Common myeloid progenitor, CD34-positive (primary cell): ENCODE measurements at places on chromosomes 7 and 10.
A peak's percentile ranks its signal among the peaks of the same experiment; 100 is the strongest.

- no peak for DNase-seq
Measured at GRCh38 chr10:7813481-7813880, 4.8 kb upstream of the TAF3 start.

DNA sequence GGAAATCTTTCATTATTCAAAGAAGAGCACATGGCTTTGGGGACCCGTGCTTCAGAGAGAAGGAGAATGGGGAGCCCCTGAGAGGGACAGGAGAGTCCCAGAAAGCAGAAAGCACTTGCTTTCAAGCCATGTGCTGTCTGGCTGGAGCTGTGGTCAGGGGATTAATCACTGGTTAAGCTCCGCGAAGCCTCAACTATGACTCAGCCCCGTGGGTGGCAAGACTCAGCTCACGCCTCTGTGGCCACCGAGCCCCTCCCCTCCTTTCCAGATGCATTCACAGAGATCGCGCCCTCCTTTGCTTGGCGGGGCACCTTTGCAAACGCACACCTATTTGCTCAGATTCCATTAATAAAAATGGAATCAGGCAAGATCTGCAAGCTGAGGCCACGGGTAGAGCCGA is 202.9 kb upstream of the TCERG1L start:
- DNase-seq: peak; percentile 3

GRCh38 chr10:33005322-33006301 is 47.6 kb upstream of the ITGB1 start:
- peak; percentile 54 for DNase-seq

GRCh38 chr7:100887516-100888290 is 1.8 kb downstream of the UFSP1 start:
- peak; percentile 87 for DNase-seq

- DNase-seq: no peak
Measured at GRCh38 chr7:4713183-4713784, 31.2 kb downstream of the FOXK1 start.

DNA sequence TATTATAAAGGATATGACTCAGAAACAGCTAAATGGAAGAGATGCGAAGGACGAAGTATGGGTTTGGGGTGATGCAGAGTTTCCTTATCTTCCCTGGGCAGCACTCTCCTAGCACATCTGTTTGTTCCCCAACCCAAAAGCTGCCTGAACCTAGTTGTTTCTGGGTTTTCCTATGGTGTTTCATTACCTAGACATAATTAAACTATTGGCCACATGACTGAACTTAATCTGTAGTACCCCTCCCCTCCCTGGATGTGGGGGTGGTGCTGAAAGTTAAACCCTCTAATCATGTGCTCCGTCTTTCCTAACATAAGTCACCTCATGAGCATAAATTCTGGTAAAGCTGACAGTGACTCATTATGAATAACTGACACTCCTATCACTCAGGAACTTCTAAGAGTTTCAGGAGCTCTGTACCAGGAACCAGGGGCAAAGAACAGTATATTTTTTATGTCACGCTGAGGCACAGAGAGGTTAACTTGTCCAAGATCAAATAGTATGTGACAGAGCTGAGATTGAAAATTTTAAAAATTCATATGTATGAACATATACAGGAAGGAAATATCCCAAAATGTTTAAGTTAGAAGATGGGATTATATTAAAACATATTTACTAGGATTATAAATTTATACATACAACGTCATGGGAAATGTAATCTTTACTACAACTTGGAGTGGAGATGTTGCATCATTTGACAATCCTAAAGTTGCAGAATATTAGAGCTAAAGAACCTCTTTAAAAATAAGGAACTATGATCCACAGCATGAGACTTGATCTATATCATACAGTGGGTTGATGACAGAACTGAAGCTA is 4.8 kb downstream of the STRIP2 start:
- peak; percentile 22 for DNase-seq

DNA sequence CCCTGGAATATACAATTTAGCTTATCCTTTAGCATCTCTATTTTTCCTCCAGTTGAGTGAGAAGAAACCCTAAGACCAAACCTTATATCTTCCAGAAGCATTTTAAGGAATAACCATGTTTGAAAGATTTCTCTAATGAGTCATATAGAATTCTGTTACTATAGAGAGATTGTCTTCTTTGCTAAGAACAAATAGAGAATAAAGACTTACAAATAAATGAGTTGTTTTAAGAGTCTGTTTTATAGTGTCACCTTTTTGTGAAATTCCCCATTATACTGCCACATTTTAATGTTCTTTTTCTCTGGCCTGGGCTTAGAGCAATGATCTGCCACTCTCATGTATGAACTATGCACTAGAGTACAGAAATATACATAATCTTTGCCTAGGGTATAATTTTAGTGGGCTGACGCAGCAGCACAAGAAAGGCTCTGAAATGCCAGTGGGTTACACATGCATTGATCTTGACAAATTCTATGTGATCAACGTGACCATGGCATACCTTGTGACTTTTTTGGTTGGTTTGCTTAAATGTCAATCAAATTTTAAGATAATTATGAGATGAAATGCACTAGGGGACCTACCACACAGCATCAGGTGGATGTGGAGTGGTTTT is 145.1 kb upstream of the MKLN1 start:
- no peak for DNase-seq

DNA sequence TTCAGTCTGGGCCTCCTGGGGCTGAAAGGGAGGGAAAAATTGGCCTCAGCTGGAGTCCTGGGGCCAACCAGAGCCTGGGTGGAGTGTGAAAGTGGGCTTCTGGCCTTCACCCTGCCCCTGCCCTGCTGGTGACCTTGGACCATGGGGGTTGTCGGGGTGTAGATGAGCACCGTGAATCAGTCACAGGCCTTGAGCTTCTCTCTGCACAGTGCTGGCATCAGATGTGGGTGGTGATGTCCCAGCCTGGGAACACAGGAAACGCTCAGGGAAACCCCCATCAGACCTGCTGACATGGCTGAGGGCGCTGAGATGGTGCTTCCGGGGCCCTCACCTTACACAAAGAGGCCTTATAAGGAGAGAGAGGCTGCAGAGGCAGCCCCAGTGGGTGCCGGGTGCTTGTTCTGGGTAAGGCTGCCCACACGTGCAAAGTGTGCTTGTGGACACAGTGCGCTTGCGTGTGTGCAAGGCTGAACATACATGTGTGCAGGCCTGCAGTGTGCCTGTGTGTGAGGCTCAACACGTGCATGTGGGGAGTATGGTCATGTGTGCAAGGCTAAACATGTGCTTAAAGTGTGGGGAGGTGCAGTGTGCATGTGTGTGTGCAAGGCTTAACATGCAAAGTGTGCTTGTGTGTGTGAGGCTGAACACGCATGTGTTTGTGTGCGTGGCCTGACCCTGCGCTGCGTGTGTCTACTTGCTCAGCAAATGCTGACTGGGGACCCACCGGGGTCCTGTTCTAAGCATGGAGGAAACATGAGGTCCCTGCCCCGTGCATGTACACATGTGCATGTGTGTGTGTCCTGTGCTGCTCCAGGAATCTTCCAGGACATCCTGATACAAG is 6.5 kb downstream of the ARPC1B start:
- peak; percentile 27 for DNase-seq

GRCh38 chr10:117007080-117007479 is 2.1 kb upstream of the SHTN1 start:
- peak; percentile 19 for DNase-seq

DNA sequence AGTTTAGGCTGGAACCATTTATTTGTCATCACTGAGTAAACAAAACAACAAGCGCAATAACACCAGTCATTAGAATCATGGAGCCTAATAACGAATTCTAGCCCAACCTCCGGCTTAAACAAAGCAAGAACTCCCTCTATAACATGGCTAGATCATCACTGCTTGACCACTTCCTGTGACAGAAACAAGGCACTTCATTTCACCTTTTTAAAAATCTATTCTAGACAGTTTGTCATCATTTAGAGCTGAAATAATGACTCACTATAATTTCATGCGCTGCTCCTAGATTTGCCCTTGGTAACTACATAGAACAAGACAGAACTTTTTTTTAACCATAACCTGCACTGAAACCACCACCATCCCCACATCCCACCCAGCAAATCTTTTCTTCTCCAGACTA is 81.3 kb downstream of the OSBPL3 start:
- no peak for DNase-seq

- no peak for DNase-seq
Measured at GRCh38 chr7:92402920-92403759, 44.1 kb upstream of the GATAD1 start.

GRCh38 chr10:54396031-54396430 is 405.0 kb downstream of the PCDH15 start:
- DNase-seq: no peak

DNA sequence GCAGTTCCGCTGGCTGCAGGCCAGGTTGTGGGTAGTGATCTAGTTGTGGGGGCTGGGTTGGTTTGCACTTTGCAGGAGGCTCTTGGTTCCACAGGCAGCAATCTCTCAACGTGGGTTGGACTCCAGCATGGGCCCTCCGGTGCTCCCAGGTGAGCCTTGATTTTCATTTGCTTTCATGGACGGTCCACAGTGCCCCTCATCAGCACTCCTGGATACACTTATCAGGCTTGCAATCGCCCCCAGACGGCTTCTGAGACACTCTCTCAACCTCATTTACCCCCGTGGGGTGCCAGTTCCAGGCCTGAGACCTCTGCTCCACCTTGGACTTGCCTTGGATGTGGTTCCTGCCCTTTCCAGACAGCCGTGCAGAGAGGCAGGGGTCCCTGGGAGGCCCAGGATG is 31.3 kb upstream of the ZNF273 start:
- DNase-seq: no peak

DNA sequence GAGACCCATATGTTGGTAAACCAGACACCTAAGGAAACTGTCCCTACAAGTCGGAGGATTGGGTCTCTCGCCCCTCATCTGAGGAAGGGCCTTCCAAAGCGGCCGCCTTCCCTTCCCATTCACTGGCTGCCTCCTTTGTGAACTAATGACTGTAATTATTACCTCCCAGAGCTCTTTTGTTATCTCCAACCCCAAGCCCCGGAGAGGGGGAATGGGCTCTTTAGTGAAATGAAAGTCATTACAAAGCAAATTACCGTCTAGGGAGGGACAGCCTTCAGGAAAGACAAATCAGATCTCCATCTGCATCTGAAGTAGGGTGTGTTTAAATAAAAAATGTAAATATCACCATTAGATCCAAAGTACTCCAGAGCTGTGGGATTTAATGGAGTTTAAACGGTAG is 2.6 kb upstream of the GAD2 start:
- no peak for DNase-seq

- DNase-seq: no peak
Measured at GRCh38 chr7:156778201-156778600, 114.8 kb downstream of the LMBR1 start.

DNA sequence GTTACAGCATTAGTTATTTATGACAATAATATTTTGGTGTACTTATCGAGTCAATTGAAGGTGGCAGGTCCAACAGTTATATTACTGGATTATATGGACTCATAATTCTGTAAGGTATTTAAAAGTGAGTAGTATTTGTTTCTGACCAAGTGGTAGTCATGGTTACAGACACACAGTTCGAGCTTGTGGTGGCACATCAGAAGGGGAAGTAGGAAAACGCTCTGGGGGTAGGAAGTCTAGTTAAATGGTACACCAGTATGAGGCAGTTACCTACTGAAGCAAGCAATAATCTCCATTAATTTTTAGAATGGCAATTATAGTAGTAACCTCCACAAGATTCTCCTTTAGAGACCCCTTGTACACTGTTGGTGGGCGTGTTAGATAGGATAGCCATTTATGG is 541.2 kb downstream of the ETV1 start:
- peak; percentile 1 for DNase-seq

GRCh38 chr10:123236126-123236525 is 81.9 kb downstream of the BUB3 start:
- no peak for DNase-seq

- no peak for DNase-seq
Measured at GRCh38 chr10:110303681-110304080, 1.0 kb downstream of the SMNDC1 start.

DNA sequence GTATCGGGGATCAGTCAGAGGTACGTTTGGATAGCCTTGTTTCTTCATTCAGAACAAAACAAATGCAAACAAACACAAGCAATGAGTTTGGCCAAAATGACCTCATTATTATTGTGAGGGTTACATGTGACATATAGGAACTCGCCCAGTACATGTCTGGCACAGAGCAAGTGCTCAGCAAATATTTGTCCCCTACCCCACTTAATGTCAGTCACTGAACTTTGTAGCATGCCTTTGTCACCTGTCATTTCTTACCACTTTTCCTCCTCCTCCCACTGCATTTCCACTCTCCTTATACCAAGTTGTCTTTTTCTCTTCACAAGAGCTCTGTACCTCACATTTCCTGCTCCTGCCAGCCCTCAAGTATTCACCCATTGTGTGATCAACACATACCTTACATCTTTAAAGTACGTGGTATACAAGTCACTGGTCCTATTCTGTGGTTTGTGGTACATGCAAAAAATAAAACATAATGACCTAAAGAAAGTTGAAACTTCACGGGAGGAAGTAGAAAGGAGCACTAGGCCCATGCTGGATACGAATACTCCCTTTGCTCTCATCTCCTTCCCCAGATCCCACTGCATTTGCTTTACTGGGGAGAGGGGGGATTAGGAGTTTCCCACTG is 236.0 kb downstream of the INHBA start:
- no peak for DNase-seq

GRCh38 chr10:66804962-66805361 is 120.9 kb upstream of the LRRTM3 start:
- DNase-seq: no peak

- DNase-seq: no peak
Measured at GRCh38 chr7:1101563-1102431, 13.9 kb downstream of the GPER1 start.

DNA sequence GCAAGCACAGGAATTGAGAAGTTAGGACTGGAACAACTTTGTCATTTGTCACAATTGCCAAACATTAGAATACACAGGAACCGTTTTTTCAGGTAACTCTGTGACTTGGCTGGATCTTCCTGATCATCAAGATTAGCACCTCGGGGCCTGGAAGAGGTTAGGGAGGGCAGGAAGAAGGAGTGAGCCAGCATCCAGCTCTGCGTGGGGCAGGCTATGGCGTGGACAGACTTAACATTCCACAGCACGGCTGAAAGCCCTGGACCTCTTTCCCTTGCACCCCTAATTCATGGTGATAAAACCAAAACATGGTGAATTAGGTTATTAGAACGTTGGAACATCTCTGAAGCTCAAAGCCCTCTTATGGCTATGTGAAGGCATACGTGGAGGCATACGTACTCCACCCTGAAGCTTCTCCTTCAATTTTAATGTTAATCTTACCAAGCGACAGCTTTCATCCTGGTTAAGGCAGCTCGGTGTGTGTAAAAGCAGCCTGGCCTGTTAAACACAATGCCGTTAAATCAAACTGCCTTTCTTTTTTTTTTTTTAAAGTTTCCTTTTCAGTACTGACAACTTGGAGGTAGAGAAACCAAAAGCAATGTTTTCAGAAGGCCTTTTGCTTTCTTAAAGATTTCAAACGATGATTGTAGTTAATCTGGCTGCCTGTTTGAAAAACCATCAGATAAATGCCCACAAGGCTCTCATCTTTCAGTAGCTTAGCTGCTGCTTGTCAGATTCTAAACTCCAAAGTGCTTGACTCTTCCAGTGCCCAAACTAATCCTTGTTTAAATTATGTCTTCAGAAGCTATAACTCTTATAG is 4.5 kb downstream of the GRK5 start:
- DNase-seq: no peak
